ENCODE measurements at places on chromosomes 16 and 17. TPM values are rescaled to one million over a fixed set of nuclear protein-coding genes. Genes with fewer than 3 reads are reported as not detected.

- no peak for DNase-seq
Observed at GRCh38 chr17:75535119-75535537, 9.6 kb downstream of the LLGL2 start.

DNA sequence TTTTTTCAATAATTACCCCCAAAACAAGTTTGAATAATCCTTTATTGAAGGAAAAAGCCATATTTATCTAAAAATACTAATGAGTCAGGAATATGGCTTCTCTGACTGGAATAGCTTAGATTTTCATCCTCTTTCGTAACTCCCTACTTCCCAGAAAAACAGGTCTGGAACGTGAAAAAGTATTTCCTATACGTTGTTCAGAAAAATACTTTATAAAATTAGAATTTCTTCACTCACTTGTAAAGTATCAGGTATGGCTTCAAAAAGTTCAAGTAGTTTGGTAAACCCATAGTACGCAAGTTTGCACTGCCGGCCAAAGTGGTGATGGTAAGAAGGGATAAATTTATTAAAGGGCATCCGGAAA, 33.7 kb downstream of the MARF1 start:
- no peak for DNase-seq

DNA sequence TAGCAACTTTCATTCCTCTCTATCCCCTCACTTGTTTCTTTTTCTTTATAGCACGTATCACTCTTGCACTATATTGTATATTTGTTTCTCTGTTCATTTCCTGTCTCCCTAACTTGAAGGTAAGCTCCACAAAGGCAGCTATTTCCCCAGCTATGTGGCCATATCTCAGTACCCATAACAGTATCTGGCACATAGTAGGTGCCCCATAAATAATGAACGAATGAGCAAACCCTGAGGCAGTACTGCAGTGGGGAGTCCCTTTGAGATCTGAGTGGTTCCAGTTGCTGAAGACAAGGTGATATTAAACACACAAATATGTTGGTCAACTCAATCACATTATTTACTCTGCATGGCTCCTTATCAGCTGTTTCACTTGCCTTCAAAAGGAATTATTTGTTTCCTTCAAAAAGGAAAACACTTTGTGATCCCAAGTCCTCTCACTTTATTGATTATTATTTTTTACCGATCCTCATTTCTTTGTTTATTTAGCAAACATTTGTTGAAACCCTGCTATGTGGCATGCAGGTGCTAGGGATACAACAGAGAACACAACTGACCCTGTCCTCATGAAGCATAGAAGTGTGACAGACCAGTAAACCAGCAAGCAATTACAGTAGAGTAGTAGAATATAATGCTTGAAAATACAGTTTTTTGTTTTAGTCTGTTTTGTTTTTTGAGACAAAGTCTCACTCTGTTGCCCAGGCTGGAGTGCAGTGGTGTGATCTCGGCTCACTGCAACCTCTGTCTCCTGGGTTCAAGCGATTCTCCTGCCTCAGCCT, 5.7 kb upstream of the ADAP2 start:
- DNase-seq = no peak

GRCh38 chr17:67365738-67366192, 612 bp downstream of the PSMD12 start:
- DNase-seq = no peak

DNA sequence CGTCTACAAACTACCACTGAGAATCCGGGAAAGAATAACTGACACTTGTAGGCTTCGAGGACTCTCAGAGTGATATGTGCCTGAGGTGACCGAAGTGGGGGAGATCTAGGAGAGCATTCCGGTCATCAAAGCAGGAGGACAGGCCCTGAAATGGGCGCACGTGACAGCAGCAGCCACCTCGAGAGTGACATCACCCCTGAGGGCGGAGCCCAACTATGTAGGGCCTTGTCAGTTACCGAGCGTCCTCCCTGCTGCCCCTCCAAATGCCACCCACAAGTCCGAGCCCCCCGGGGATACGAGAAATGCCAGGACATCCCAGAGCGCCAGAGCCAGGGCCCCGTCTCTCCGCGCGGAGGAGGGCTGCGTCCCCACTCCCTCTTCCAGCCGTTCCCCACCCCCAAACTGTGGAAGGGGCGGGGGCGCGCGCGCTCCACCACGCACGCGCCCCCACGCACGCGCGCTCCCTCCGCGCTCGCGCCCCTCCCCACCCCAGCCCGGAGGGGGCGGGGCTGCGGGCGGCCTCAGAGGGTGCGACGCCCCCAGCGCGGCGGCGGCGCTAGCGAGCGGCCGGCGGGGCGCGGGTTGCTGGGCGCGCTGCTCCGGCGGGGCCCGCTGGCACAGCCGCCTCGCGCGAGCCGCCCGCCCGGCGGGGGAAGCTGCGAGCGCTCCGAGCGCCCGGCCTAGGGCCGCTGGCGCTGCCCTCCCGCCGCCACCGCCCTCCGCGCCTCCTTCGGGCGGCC, at the start of gene TANC2:
TANC2 (plus strand) TSS at position 550 of the 740 bp plus-strand sequence. CDS start 43,325 bp downstream, outside the sequence.
- DNase-seq = peak; percentile 62

DNA sequence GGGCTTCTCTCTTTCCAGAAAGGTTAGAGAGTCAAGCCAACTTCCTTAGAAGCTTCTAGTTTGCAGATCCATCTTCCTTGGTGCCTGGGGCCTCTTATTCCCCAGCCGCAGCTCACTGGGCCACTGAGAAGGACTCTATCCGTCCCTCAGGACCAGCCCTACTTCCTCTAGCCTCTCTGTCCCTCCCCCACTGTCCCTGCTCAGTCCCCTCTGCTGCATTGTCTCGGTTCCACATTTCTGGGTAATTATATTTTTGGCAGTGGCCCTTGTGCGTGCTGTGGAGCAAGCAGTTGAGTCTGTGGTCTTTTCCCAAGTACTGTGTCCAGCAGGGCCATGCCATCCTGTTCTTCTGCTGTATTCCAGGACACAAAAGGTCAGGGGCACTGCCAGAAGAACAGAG, 17.8 kb downstream of the IRX3 start:
- DNase-seq = no peak

DNA sequence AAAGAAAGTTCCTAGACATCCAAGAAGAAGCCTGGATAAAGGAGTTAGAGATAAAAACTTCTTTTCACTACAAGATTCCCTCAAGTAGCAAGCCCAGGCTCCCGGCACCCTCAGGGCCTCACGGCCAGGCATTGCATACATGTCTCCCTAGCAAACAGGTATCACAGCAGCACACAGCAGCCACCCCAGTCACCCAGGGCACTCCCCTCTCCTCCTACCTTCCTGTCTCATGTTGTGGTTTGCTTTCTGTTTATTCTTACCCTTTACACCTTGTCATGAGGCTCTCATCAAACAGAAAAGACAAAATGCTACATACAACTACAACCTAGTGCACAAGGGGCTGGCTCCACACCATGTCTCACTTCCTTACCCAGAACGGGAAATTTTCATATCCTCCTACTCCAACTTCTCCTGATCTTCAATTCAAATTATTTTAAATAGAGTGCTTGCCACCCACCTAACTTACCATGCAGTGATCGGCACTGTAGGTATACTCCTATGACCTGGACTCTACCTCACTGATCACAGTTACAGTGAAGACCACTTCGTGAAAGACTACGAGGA, 42.7 kb downstream of the XPO6 start:
- no peak for DNase-seq

DNA sequence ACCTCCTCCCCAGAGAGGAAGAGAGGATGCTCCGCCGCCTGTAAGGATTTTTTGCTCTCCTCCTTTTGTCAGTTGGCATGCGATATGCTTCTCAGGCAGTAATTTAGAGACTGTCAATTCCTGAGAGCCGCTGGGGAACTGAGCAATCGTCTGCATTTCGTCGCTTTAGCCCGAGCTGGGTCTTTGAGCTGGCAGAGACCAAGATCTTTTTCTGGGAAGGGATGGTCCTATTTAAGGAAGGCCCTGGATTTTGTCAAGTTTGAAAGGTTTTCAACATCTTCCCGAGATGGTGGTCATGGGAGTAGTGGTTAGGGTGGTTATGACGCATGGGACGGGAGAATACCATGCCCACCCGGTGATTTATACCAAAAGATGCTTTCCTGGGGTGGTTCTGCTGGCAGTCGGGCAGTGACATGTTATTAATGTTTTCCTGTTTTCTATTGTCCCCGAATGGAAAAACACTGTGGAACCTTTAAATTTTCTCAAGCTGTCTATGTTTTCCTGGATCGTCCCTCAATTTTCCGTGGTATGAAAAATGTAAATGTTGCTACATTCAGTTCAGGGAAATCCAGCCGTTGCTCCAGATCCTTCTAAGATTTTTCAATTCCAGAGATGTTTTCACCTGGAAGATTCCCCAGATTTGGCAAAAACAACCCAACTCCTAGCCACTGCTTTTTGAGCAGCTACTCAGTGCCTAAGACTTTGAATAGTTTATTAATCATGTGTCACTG, 586.4 kb downstream of the MAF start:
- DNase-seq = no peak

DNA sequence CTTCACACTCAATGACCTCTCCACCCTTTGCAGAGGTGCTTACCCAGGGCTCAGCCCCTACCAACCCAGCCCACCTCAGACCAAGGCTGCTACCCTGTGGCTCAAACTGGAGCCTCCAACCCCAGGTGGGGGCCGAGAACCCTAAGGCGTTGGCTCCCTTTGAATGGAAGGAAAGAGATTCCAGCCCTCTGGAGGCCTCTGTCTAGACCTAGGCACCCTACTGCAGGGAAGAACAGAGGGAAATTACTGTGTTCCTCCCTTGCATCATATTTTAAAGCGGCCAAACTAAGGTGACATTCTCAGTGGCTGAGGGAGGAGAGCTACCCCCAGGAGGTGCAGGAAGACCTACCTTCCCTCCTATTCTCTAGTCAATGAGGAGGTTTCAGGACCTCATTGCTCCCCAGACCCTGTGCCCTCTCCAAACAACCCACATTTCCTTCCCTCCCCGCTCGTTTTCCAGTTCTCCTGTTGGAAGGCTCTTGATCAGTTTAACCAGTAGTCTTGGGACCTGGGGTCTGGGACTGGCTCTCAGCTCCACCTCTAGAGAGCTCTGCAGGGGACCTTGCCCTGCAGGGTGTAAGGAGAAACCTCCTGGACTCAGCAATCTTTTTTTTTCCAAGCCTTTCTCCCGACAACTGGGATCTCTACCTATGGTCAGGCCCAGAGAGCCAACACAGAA, 5.5 kb upstream of the HOXB8 start:
- DNase-seq = no peak

DNA sequence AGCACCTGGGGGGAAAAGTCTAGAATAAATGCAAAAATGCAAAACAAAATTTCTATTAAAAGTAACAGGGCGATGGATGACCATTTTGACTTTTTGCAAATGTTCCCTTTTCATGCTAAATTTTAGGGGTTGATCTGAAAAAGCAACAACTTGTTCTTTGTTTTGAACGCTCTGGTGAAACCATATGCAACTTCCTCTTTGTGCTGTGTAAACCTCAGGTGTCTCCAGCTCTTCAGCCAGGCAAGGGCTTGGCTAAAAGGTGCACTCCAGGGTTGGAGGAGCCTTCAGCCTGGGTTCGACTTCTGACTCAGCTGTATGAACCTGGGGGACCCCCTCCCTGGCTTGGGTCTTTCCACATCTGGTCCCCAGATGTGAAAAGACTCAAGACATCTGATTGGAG, 9.5 kb downstream of the IRF8 start:
- no peak for DNase-seq

GRCh38 chr16:29815032-29815721, 775 bp upstream of the PAGR1 start:
- peak; percentile 19 for DNase-seq

- DNase-seq = no peak
Observed at GRCh38 chr17:81582341-81582740, 30.2 kb upstream of the FAAP100 start.

GRCh38 chr17:3891626-3892094, 1.2 kb downstream of the CAMKK1 start:
- no peak for DNase-seq

DNA sequence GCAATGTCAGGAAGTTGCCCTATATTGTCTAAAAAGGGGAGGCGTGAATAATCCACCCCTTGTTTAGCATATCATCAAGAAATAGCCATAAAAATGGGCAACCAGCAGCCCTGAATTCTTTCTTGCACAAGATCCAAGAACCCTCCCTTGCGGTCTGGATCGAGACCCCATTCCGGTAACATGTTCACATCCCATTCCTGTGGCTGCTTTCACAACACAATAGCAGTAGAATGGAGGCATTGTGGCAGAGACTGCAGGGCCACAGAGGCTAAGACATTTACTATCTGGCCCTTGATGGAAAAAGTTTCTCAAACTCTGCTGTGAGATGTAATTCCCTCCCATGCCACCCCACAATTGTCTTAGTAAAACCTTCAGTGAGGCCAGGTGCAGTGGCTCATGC, 73.2 kb downstream of the RMI2 start:
- no peak for DNase-seq

GRCh38 chr16:26651464-26651863, 415.3 kb upstream of the C16orf82 start:
- no peak for DNase-seq

DNA sequence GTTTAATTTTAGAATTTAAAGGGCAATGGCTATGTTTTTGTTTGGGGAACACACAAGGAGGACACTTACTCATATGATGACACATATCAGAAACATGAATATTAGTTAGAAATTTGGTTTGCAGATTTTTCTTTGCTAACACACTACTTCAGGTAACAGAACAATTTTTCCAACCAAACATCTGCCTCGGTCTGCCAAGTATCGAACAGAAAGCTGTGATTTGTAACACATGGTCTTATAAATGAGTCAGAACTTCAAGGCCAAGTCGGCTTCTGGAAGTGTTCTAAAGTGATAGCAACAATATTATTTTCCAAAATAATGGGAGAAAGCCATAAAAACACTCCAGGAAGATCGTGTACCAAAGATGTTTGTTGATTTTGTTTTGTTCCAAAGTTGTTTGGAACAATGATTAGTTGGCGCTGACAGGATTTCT, 75.9 kb upstream of the PMFBP1 start:
- DNase-seq = no peak

- DNase-seq = no peak
Observed at GRCh38 chr17:33370401-33370800, 77.3 kb upstream of the ASIC2 start.

- no peak for DNase-seq
Observed at GRCh38 chr16:64225036-64225435, 896.8 kb downstream of the CDH11 start.

Gene RAPGEFL1
- 23.3 TPM for total RNA-seq

Gene CCR7
- 0.33 TPM for total RNA-seq

Gene KRTAP4-7
- not detected for total RNA-seq

Gene MPO
- not detected for total RNA-seq

Gene KIAA0753
- 44.1 TPM for total RNA-seq

Gene C16orf96
- total RNA-seq = 0.30 TPM

Gene COPZ2
- 4.1 TPM for total RNA-seq

Gene ENKD1
- 23.3 TPM for total RNA-seq

Gene CHAD
- 0.27 TPM for total RNA-seq

Data from neural crest cell (in vitro differentiated cells).